CD8-positive, alpha-beta memory T cell (primary cell): ENCODE measurements at places on chromosomes 6 and 20. TPM values are rescaled to one million over a fixed set of nuclear protein-coding genes. Genes with fewer than 3 reads are reported as not detected.
A peak's percentile ranks its signal among the peaks of the same experiment; 100 is the strongest.

DNA sequence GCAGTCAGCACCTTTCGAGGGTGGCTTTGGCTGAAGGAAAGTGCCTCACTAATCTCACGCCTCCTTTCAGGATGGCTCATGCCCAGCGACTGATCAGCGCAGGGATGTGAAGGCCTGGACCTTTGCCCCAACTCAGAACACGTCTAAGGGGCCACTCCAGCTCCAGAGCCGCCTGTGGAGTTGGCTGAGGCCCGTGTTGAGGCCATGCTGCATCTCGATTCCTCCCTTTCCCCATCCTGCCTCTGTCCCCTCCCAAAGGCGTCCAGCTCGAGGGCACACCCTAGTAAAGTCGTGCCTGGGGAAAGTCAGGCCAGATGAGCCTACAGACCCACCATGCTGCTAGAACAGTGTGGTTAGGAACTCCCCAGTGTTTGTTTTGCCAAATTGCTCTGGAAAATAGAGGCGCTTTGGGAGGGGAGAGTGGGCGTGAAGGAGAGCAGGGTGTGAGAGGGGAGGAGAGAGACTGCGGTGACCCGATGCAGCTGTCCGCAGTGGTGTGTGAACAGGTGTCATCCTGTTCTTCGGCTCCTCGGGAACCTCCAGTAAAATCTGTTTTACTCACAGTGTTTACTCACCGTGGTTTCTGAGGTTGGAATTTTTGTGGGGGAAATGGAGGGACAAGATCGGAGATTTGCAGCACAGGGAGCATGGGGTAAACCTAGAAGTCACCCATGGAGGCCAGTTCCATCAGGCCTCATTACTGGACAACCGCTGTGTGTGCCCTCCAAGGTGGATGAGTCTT is 85.0 kb upstream of the PMEPA1 start:
- no peak for DNase-seq
- H3K36me3 ChIP-seq: no peaks in the 10 kb centered on the region
- H3K27me3 ChIP-seq: no peaks in the 10 kb centered on the region
- no peak overlapping the region for H3K27ac ChIP-seq

MUCL3 gene
- not detected for total RNA-seq

DNA sequence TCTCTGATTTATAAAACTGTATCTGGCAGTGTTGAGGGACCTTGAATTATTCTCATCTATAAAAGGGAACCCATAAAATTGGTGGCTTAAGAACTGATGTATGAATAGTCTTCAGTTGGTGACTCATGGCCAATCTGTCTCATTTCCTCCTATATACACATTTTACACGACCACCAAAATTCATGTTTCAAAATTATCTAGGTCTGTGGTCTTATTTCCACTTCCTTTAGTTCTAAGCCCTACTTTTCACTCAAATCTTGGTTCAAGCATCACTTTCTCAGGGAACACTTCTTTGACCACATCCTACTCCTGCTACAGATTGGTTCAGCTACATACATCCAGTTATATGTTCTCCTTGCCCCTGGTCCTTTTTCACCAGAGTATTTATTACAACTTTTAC is 18.6 kb upstream of the ENPP1 start:
- no peak overlapping the region for H3K4me3 ChIP-seq
- H3K36me3 ChIP-seq: no peaks in the 10 kb centered on the region
- no peak for DNase-seq
- H3K27ac ChIP-seq: no peak overlapping the region

DNA sequence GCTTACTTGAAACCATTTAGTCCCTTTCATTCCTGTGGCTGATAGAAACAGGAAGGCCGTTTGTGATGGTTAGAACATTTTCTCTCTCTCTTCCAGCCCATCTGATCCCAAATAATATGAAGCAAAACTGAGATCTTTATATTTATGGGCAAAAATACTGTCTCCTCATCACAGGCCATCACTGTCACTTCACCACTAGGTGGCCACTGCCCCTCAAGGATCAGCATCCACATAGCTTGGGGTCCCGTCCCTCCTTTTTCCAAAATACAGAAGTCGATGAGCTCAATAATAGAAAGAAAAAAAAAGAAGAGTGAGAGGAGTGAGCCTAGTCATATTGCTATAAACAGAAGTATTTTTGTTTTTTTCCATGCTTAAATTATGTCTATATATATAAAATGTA is 46.4 kb upstream of the LAMP5 start:
- no peak overlapping the region for H3K27ac ChIP-seq
- no peaks in the 10 kb centered on the region for H3K27me3 ChIP-seq
- no peak for DNase-seq
- no peaks in the 10 kb centered on the region for H3K4me1 ChIP-seq
- no peaks in the 10 kb centered on the region for H3K36me3 ChIP-seq

GRCh38 chr6:4891141-4891540 is 112.7 kb downstream of the RPP40 start:
- H3K27ac ChIP-seq: no peak overlapping the region
- no peaks in the 10 kb centered on the region for H3K4me1 ChIP-seq
- H3K4me3 ChIP-seq: no peak overlapping the region
- H3K27me3 ChIP-seq: no peaks in the 10 kb centered on the region

DNA sequence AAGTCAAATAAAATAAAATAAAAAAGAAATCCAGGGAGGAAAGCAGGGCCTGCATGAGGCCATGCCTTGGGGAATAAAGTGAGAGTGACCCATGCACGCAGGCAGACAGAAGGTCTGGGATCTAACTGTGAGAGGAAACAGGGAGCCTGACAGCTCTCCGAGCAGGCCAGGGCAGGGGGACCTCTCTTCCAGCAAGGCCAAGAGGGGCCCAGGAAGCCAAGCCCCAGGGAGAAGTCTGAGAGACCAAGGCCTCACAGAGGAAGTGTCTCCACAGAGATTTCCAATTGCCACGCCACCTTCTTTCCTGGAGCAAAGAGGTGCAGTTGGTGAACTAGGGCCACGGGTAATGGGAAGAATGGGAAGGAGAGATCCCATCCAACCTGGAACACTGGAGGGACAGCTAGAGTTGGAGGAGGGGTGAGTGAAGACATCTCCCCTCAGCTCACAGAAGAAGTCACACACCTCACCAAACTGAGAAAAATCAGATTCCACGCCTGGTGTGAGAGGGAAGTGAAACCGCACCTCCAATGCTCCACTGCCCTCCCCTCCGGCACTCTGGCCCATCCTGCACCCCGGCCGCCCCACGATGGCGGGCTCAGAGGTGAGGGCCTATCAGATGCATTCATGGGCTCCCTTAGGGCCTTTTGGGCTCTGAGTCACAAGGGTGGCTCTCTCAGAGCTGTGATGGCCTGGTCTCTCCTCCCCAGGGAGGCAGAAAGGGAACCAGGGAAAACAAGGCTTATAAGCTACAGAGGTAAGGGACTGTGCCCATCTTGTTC is 25.1 kb upstream of the TAF8 start:
- DNase-seq: no peak
- H3K4me3 ChIP-seq: no peak overlapping the region
- H3K27me3 ChIP-seq: no peaks in the 10 kb centered on the region
- H3K36me3 ChIP-seq: peaks cover 21% of the 10 kb centered on the region

DNA sequence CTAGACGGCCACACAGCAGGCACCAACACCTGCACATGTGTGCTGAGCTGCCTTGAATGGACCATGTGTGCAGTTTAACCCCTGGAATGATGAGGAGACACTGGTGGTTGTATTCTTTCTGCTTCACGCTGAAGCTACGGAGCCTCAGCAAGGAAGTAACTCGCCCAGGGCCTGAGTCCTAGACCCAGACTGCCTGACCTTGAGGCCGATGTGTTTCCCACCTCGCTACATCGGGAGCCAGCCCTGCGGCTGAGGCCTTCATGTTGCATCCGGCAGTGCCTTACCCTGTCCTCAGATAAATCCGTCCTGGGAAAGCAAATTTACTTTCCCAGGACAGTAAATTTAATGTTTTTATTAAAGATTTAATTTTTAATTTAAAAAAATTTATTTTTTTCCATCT is 110.0 kb upstream of the MTHFD1L start:
- no peak overlapping the region for H3K4me3 ChIP-seq
- no peaks in the 10 kb centered on the region for H3K36me3 ChIP-seq
- H3K4me1 ChIP-seq: no peaks in the 10 kb centered on the region
- no peaks in the 10 kb centered on the region for H3K27me3 ChIP-seq

SCRT2 gene
- not detected for total RNA-seq

DNA sequence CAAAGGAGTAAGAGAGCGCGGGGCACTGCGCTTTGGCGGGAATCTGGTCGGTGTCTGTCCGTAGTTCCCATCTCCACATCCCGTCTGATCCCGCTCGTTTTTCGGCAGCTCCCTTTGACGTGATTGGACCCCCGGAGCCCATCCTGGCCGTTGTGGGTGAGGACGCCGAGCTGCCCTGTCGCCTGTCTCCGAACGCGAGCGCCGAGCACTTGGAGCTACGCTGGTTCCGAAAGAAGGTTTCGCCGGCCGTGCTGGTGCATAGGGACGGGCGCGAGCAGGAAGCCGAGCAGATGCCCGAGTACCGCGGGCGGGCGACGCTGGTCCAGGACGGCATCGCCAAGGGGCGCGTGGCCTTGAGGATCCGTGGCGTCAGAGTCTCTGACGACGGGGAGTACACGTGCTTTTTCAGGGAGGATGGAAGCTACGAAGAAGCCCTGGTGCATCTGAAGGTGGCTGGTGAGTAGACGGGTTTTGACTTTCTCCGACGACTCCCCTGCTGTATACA is 1.4 kb downstream of the BTN1A1 start:
- H3K27ac ChIP-seq: no peak overlapping the region
- DNase-seq: peak; percentile 51
- H3K4me3 ChIP-seq: peak overlapping the region; percentile 48
- H3K36me3 ChIP-seq: no peaks in the 10 kb centered on the region
- peaks cover 25% of the 10 kb centered on the region for H3K27me3 ChIP-seq
- peaks cover 15% of the 10 kb centered on the region for H3K4me1 ChIP-seq

DNA sequence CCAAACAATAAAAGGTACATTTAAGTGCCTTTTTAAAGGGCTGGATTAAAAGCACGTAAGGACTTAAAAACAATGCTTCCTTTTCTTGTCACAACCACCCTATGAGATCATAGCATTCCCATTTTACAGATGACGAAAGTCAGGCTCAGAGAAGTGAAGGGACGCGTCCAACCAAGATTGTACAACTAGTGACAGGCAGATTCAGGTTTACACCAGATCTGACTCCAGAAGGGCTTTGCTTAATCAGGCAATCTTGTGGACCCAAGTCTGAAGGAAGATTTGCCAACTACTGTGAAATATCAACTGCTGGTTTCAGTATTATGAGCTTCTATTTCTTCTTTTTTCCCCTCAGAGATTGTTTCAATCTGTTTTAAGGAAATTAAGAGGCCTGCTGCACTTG is 877 bp downstream of the ENPP4 start:
- H3K36me3 ChIP-seq: no peaks in the 10 kb centered on the region
- no peak for DNase-seq
- H3K4me1 ChIP-seq: peaks cover 25% of the 10 kb centered on the region
- peak overlapping the region; percentile 81 for H3K27ac ChIP-seq
- no peaks in the 10 kb centered on the region for H3K27me3 ChIP-seq

DNA sequence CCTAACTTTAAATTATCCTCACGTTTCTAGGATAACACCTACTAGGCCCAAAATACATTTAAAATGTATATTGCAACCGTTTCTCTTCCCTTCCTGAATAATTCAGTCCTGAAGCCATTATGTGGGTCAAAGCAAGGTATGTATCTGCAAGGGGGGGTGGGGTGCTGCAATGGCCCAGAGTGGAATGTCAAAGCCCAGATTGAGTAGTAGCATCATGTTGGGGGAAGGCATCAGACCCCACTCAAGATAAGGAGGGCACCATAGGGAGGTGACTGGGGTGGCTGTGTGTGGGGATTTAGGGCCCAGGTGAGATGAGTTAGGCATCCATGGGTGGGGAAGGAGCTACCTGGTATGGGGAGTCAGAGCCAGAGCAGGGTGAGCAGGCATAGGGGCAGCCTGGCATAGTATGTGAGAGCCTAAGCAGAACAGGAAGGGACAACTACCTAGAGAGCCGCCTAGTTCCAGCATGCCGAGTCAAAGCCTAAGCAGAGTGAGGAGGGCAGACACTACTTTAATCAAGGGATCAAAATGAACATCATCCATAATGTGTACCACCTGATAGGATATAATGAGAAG is 48.2 kb downstream of the ZNF292 start:
- no peak overlapping the region for H3K27ac ChIP-seq
- no peak for DNase-seq
- peaks cover 5% of the 10 kb centered on the region for H3K4me1 ChIP-seq
- no peaks in the 10 kb centered on the region for H3K36me3 ChIP-seq
- no peak overlapping the region for H3K4me3 ChIP-seq

- H3K36me3 ChIP-seq: no peaks in the 10 kb centered on the region
- no peaks in the 10 kb centered on the region for H3K27me3 ChIP-seq
- no peak overlapping the region for H3K27ac ChIP-seq
- no peak overlapping the region for H3K4me3 ChIP-seq
- DNase-seq: no peak
Observed at GRCh38 chr6:143549221-143549948, 37.9 kb upstream of the FUCA2 start.

GRCh38 chr6:111416529-111416928 is 66.5 kb downstream of the REV3L start:
- H3K36me3 ChIP-seq: peaks cover 10% of the 10 kb centered on the region
- H3K4me3 ChIP-seq: no peak overlapping the region
- no peak overlapping the region for H3K27ac ChIP-seq

DLK2 gene
- total RNA-seq: 1.9 TPM

GRCh38 chr6:90195094-90195829 is 101.4 kb downstream of the BACH2 start:
- peaks cover 52% of the 10 kb centered on the region for H3K4me1 ChIP-seq
- no peaks in the 10 kb centered on the region for H3K27me3 ChIP-seq
- no peak overlapping the region for H3K27ac ChIP-seq
- peaks cover 8% of the 10 kb centered on the region for H3K36me3 ChIP-seq
- DNase-seq: no peak

- H3K4me3 ChIP-seq: no peak overlapping the region
- H3K27me3 ChIP-seq: no peaks in the 10 kb centered on the region
- no peak overlapping the region for H3K27ac ChIP-seq
Observed at GRCh38 chr6:161044335-161044734, 52.8 kb downstream of the MAP3K4 start.

SLC22A16 gene
- total RNA-seq: not detected

COL20A1 gene
- 0.04 TPM for total RNA-seq

DNA sequence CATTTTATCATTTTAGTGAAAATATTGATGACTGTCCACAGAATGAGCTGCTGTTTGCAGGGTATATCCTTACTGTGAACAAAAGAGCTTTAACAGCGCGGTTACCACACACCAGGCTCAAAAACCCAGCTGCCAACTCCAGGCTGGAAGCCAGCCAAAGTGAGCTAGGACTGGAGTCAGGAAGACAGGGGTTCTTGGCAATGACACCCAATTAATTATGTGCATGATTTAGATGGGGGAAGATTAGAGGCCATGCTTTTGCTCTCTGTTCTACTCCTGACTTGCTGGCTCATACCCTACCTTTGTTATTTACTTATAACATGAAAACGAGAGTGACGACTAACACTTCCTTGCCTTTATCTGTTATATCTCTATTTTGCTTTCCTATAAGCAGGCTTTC is 128.9 kb upstream of the SHLD1 start:
- H3K36me3 ChIP-seq: no peaks in the 10 kb centered on the region
- no peaks in the 10 kb centered on the region for H3K4me1 ChIP-seq
- H3K27ac ChIP-seq: no peak overlapping the region
- no peaks in the 10 kb centered on the region for H3K27me3 ChIP-seq
- no peak overlapping the region for H3K4me3 ChIP-seq
- no peak for DNase-seq
